ENCODE measurements at places on chromosomes 11 and 22.

- no peak for DNase-seq
Observed at GRCh38 chr11:80856066-80856465, 1415.2 kb upstream of the TENM4 start.

DNA sequence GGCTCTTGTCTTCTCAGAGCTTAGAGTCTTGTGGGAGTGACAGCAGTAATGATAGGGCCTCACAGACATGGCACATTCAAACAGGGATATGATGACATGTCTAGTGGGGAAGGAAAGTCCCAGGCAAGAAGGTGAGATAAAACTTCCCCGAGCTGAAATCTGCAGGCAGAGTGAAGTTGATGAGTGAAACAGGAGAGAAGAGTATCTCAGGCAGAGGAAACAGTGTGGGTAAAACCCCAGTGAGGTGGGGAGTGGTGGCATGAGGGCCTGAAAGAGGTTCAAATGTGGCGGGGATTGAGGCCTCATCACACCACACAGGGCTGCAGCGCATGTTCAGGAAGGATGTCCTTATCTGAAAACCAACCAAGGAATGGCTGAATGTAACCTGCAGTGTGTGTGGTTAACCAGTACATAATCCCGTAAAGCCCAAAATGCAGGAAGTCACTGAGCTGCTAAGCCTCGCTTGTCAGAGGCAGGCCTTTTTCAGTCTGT is 153.8 kb upstream of the E2F8 start:
- no peak for DNase-seq

DNA sequence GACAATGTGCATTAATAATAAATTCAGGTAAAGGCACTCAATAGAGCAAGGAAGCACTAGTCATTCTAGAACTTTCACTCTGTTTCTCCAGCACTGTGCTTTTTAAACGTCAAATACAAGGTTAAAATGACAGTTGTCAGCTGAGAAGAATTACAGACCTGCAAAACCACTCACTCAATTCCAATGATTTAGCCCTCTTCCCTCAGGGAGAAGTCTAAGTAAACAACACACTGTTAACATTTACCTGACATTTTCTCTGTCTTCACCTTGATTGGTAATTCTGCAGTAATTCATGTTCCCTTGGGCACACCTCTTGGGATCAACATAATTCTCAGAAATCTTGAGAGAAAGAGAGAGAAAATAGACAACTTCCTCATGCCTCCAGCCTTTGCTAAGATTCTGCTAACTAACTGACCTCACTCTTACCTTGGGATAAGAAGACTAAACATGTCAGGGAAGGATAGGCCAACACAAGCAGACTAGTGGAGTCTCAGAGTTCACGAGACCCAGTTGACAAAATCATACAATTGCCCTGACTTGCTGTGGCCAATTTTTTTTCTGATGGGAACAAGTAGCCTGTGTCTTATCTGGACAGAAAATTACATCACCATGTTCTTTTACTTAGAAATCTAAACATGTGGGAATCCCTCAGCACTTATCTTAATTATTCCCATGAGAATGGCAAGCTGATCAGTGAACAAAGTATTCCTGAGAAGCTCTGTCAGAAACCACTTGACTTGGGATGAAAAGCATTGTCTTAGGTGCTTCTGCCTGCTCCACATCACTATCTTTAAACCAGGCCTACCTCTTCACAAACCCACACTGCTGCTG is 516.8 kb upstream of the FAT3 start:
- DNase-seq = no peak

- DNase-seq = no peak
Observed at GRCh38 chr11:8228231-8228630, 35.4 kb downstream of the LMO1 start.

DNA sequence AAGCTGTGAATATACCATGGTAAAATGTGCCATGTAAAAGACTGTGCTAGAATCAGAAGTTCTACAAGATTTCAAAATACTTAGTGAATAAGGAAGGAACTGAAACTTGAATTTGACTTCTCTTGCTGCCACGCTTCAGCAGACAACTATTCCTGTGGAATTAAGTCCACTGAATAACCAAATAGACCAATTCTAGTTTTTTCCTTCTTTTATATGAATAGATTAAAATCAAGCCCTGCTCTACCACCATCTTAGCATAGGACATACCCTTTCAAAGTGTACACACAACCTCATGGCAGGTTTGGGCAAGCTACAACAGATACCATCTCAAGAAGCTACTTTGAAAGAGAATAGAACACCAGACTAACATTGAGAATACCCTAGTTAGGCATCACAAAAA is 23.4 kb upstream of the CLNS1A start:
- no peak for DNase-seq

DNA sequence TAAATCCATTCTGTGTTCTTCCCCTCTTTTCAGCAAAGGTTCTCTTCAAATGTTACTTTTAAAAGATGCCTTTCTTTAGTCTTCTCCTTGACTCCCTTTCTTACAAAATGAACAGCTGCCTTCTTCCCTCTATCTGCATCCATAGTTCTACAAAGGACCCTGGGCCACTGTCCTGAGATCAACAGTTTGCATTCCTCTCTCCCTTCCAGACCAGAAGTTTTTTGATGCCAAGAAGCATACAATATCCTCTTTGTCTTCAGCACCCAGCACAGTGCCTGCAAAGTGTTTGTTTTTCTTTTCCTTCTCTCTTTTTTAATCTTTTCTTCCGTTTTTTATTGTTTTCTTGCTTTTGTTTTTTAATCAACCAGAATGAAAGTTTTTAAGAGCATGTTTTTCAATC is 183.5 kb upstream of the SNX19 start:
- DNase-seq = no peak

GRCh38 chr11:111172321-111172862 is 73.1 kb upstream of the POU2AF2 start:
- DNase-seq = no peak

DNA sequence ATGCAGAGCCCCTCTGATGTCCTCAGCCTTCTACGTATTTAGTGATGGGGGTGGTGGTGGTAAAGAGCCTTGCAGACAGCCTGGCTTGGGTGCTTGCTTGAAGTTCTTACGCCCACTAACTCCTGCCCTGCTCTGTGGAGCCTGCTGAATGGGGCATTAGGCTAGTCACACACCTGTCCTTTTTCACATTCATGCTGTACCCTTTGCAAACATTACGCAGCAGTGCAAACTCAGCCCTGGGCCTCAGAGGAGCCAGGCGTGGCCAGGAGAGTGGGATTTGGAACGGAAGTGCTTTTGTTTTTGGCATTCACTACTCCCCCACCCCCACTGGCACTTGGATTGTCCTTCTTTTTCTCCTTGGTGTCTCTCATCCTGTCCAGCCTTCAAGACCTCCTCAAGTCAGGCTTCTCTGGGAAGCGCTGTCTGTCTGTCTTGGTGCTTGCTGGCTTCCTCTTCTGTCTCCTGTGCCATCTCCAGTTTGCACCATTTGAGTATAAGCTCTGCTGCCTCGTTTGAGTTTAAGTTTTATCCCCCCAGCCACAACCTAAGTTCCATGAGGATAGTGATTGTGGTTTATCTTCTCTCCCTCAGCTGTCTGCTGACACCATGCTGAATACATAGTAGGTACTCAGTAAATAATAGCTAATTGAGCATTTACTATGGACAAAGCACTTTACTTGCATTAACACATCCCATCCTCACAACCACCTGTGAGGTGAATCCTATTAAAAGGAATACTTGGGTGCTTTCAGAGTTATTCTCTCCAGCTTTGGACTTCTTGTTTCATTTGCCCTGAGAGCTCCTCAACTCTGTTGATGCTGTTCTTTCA is 26.7 kb downstream of the ZBTB16 start:
- DNase-seq = no peak

- DNase-seq = no peak
Observed at GRCh38 chr11:72263361-72263760, 19.4 kb upstream of the PHOX2A start.

GRCh38 chr11:73217810-73218105 is 323 bp upstream of the P2RY2 start:
- DNase-seq = no peak

GRCh38 chr22:27879923-27880322 is 39.1 kb downstream of the PITPNB start:
- DNase-seq = no peak

- no peak for DNase-seq
Observed at GRCh38 chr11:113579292-113579940, 104.2 kb upstream of the DRD2 start.

GRCh38 chr11:32343325-32344008 is 91.9 kb downstream of the WT1 start:
- DNase-seq = no peak

GRCh38 chr11:13680501-13681264 is 12.2 kb downstream of the FAR1 start:
- DNase-seq = no peak

- peak; percentile 59 for DNase-seq
Observed at GRCh38 chr22:44080936-44081861, 57.1 kb downstream of the PARVB start.

DNA sequence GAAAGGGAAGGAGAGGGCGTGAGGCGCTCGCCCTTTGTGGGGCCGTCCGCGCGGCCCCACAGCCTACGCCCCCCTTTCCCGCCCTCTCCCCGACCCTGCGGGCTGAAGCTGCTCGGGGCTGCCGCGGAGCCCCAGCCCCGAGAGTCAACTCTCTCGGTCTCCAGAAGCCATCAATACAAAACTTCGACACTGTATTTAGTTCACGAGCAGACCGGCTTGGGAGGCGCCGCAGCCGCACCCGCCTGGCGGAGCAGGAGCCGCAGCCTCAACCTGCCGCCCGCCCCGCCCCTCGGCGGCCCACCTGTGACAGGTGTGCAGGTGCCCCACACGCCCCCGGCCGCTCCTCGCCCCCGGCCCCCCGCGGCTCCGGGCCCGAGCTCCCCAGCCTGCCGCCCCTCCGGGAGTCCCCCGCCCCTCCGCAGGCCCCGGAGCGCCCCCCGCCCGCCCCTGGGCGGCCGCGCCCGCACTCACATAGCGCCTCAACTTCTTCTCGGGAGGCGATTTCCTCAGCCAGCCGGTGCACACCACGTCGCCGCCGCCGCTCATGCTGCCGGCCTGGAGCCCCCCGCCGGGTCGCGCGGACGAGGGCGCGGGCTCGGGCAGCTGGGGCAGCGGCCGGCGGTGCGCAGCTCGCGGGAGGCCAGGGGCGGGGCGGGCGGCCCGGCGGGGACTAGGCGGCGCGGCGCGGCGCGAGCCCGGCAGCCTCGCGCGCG is at the start of gene GAB2:
Gene GAB2 (minus strand): TSS at position 646 of the 713 bp plus-strand sequence. CDS start 100 bp downstream, at position 546.
- peak; percentile 20 for DNase-seq

DNA sequence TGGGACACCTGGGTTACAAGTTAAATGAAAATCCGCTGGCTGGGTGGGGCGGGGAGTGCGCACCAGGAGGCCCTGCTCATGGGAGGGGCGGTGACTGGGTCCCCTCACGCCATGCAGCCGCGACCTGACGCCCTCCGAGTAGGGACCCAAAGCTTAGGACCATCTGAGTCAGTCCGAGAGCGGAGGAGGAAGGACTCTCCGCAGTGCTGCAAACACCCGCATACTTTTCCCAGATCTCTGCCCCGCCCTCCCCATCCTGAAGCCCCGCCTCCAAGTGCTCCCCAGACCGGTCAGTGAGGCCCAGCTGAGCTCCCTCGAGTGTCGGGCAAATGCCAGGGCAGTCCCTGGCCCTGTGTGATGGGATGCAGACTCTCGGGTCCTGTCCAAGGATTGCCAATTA is 6.6 kb upstream of the FLI1 start:
- DNase-seq = no peak

DNA sequence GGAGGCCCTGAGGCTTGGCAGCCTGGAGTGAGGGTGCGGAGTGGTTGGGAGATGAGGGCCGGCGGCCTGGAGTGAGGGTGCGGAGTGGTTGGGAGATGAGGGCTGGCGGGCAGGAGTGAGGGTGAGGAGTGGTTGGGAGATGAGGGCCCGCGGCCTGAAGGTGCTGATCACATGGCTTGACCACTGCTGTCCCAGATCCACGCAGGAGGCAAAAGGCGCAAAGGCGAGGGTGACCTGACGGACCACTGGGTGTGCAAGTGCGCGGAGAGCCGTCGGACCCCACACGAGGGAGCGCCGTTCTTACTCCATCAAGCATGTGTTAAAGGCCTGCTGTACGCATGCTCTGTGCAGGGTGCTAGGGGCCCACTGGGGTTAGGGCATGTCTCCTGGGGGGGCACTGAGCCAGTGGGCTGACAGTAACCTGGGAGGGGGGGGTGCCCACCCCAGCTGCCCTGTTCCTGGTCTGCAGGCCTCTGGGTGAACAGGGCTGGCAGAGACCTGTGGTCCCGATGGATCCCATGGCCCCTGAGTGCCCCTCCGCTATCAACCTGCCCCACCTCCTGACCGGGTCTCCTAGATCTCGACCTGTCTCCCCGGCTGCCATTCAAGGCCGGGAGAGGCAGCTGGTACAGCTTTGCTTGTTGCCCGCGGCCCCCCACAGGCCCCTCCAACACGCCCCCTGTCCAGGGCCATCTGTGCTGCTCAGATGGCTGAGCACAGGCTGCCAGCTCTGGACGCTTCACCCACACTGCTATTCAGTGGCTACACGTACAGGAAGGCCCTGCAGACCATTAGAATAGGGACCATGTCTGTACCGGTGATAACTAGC is 21.1 kb downstream of the MRGPRD start:
- no peak for DNase-seq

GRCh38 chr11:116093065-116093464 is 588.9 kb upstream of the CADM1 start:
- no peak for DNase-seq

- no peak for DNase-seq
Observed at GRCh38 chr11:96827164-96827563, 437.4 kb downstream of the JRKL start.

- DNase-seq = no peak
Observed at GRCh38 chr11:72821221-72821919, 7.2 kb downstream of the ATG16L2 start.

- DNase-seq = no peak
Observed at GRCh38 chr11:133506551-133507094, 25.7 kb downstream of the OPCML start.

GRCh38 chr22:25928038-25928437 is 186.1 kb downstream of the MYO18B start:
- no peak for DNase-seq

- no peak for DNase-seq
Observed at GRCh38 chr11:97965849-97966646, 1054.7 kb upstream of the CNTN5 start.

GRCh38 chr11:44557464-44557863 is 8.0 kb upstream of the CD82 start:
- no peak for DNase-seq

DNA sequence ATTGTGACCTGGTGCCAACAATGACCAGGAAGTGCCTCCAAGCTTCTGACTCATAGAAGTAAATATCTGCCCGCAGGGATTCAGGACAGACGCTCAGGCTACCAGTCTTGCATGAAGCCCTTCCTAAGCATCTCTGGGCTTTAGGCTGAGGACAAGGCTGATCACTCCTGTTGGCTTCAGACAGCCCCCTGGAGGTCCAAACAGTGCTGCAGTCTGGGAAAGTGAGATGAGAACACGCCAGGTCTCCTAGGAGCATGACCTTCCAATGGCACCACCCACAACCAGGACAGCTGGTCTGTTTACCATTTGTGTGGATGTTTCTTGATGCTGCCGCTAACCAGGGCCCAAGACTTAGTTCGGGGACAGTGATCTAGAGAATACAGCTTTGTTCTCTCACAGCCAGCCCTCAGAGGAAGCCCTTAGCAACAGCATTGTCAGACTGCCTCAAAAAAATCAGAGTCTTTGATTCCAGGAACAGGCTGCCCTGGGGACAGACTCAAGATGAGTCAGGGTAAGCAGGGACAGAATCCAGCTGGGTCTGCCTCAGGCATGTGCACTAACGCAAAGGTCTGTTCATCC is 111.2 kb downstream of the ZNF280B start:
- no peak for DNase-seq
